ENCODE measurements at places on chromosomes 11 and 22. TPM values are rescaled to one million over a fixed set of nuclear protein-coding genes. Genes with fewer than 3 reads are reported as not detected.
A peak's percentile ranks its signal among the peaks of the same experiment; 100 is the strongest.

GRCh38 chr11:72584293-72584938 lies 89.8 kb downstream of the PDE2A start:
- peak; percentile 70 for ATAC-seq

DNA sequence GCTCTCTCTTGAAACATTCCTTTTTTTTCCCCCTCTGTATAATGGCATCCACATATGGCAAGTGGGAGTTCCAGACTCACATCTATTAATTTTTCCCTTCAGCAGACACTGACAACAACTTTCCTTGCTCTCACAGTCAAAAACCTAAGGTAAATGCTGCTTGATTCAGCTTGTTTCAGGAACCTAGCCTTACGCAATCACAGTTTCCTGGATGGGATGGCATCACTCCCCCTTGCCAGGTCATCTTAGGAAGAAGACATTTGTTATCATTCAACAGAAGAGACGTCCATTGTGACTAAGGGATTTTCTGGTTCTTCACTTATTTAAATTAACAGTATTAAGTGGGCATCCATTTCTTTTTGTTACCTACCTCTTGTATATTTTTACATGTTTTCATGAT lies 112.0 kb upstream of the PDGFD start:
- no peak for ATAC-seq

DNA sequence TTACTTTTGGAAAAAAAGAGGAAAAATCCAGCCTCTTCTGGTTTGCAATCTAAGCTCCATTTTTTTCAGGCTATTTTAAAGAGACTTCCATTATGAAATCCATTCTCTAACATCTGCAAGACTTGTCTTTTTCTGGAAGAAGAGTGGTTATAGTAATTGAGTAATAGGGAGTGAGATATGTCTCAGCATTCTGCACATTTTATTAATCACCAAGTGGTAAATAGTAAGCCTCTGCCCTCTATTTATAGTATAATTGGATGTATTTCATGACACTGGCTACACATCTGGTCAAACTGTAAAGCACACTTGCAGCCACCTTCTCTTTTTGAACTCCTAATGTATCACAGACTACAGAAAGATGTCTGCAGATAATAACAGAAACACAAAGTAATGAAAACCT lies 391.1 kb downstream of the ETS1 start:
- no peak for ATAC-seq

DNA sequence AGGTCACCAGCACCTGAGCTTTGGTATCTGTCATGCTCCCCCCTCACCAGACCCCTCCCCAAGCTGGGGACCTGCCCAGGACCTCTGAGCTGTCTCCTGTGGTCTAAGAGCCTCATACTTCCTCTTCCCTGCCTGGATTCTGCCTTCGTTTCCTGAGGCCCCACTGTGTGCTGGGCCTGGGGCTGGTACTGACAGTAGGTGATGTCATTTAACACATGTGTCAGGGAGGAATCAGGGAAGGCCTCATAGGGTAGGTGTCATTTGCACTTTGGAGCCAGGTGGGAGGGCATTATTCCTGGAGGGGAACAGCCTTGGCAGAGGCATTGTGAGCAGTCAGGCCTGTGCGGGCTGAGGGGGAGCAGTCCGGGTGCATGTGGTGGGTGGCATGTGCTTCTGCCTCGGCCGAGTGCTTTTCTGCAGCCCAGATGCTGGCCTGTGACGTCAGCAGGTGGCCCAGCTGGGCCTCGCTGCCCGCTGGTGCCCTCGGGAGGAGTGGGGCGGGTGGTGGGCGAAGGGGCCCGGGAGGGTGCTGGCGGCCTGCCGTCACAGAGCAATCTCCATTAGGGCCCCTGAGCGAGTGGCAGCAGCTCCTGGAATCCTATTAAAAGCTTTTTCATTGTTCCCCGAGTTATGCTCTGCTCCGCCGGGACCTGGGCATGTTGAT lies 9.1 kb downstream of the FLRT1 start:
- peak; percentile 28 for ATAC-seq

Gene SCN4B
- 8.6 TPM for total RNA-seq

Gene TTLL12
- total RNA-seq, result 19.5 TPM

GRCh38 chr11:121967131-121967704 lies 148.8 kb downstream of the BLID start:
- peak; percentile 51 for ATAC-seq

Gene RAB6A
- total RNA-seq, result 151 TPM

DNA sequence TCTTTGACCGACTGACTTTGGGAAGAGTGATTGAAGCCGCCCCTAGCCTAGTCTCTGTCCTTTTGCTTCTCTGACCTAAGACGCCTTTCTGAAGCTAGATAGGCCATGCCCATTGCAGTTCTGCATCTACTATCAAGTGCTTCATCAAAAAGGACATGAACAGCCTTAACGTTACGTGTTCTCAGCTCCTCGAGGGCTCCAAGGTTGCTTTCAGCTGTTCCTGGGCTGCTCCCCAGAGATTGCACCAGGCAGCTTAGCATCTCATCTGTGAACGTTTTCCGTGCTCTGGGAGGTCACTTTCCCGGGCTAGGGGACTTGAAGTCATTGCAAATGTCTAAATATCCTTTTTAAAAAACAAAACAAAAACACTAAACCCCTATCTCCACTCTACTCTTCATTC lies 13.9 kb downstream of the MICAL2 start:
- ATAC-seq, result no peak

DNA sequence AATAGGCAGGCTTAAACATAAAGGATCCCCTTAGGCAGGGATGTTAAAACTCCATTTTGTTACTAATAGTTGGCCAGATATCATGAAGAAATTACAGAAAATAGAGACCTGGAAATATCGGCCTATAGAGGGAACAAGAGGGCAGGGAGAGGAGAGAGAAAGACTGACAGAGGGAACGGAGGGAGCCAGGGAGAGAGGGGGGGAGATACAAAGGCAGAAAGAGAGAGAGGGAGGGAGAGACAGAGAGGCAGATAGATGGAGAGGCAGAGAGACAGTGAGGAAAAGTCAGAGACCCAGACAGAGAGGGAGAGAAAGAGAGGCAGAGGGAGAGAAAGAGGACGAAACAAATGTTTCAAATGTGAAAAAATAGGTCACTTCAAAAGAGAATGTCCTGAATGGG lies 53.5 kb downstream of the ZNF280B start:
- ATAC-seq, result no peak

GRCh38 chr11:87421422-87421821 lies 383.7 kb downstream of the TMEM135 start:
- ATAC-seq, result no peak

DNA sequence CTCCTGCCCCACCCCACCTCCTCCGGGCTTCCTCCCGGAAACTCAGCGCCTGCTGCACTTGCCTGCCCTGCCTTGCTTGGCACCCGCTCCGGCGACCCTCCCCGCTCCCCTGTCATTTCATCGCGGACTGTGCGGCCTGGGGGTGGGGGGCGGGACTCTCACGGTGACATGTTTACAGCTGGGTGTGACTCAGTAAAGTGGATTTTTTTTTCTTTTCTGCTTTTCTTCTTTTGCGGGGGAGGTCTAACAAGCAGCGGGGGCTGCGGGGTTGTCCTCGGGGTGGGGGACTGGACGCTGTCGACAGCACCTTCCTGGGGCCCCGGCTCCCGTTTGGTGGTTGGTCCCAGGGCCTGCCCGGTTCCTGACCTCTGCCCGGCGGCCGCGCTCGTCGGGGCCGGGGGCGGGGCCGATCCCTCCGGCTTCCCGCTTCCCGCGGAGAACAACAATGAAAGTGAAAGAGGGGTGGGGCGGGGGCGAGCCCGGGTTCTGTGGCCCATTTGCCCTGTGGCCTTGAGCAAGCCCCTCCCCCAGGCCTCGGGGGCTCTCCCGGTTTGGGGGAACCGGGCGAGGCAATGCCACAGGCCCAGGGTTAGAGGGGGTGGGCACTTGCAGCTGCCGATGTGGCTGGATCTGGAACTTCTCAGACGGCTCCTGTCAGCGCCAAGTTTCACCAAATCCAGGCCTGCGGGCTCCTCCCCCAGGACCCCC lies 975 bp upstream of the MDK start:
- peak; percentile 62 for ATAC-seq

Gene CNIH2
- total RNA-seq, result 36.4 TPM

DNA sequence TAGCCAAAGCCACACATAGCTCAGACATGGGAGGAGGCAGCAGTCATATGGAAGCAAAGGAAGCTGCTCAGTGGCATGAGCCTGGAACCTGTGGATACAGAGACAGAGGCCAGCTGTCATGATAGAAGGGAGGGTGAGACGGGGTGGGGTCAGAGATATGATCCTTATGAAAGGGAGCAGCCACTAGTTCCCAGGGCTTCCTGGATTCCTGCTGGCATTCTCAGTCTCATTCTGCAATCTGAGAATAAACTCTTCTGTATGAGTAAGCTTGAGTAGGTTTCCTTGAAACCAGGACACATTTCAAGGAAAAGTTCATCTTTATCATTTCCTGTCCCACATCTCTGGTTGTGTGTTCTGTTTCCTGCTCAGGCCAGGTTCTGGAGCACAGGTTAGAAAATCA lies 220.2 kb upstream of the SNX19 start:
- no peak for ATAC-seq

Gene CLDN5
- total RNA-seq, result not detected

Gene LINC01488
- 0.14 TPM for total RNA-seq

DNA sequence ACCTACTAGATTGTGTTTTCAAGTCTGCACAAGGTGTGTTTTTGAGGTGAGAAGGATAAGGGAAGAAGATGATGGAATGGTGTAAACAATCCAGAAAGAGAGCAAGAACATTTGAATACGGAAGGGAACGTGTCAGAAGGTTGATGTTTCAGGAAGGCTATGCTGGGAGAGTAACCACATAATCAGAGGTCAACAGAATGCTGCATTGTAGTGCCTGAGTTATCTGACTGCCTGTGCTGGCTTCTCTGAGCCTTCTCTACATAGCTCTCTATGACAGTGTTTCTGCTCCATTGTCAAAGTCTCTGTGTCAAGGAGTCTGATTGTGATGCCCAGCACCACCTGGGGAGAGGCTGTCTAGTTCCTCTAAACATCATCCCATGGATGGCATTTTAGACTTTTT lies 74.1 kb downstream of the CYB5R2 start:
- no peak for ATAC-seq

DNA sequence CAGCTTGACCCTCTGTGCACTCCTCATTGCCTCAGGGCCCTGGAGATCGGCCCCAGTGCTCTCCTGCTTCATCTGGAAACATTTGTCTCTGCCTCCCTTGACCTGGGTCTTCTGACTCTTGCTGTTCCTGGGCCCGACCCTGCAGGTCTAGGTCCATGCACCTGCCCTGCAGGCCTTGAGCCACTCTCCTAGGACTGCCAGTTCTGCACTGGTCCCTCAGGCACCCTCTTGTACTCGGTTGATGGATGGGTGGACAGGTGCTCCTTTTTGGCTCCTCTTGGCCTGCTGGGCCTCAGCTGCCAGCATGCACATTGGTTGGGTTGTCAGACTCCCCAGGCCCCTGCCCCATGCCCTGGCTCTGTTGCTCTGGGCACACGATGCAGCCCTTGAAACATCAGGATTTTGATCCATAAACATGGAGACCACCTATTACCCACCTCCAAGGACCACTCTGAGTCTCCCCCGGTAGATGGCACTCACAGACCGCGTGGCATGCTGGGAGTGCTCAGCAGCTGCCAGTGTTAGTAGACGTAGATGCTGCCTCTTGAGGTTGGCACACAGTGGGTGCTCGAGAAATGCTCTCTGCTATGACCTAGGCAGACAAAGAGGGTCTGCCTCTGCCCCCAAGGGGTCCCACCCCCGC lies 20.2 kb upstream of the ACR start:
- ATAC-seq, result no peak

Measured in motor neuron (in vitro differentiated cells).